Right cardiac atrium (tissue), 5 donors: ENCODE measurements at places on chromosomes 4 and X.

DNA sequence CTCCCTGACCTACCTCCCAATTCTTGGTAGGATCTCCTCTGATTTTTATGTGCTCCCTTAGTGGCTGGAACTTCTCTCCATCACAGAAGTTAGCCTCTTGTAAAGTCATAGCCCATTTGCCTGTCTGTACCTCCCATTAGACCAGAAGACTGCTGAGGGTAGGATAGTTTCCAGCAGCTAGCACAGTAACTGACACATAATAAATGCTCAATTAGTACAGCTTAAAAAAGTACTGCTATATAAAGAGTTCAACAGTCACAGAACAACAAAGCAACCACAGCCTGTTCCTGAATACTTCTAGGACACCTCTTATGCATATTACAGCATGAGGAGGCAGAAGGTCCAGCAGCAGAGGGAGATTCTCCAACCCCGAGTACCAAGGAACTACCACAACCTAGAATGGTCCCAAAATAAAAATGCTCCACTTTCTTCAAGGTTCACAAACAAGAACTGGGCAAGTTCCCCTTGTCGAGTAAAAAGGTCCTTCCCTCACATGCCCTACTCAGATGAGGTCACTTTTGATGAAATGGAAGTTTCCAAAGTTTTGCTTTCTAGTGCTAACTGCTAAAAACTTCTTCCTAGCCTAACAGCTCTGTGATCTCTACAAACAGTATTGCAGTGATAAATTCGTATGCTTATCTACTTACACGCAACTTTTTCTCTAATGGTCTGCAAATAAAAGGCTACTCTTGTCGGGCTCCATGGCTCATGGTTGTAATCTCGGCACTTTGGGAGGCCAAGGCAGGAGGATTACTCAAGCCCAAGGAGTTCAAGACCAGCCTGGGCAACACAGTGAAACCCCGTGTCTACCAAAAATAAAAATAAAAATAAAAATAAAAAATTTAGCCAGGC is 12.8 kb downstream of the MECP2 start:
- no peak for DNase-seq

- peak; percentile 38 for DNase-seq
Measured at GRCh38 chr4:87101543-87102199, 118.7 kb downstream of the KLHL8 start.

DNA sequence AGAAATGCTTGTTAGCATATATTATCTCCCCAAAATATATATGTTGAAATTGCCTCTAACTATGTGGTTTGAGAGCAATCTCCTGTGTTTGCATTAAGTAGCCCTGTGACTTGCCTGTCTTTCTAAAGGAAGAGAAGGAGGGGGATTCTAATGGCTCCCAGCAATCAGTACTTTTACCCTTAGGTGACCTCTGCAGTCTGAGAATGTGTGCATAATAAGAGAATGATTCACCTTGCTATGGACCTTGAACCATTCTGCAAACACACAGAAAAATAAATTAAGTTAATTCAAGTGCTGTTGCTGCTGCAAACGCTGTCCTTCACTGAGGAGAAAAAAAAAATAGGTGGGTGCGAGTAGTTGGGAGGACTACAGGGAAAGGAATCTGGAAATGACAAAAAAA is 322.2 kb downstream of the IQCM start:
- DNase-seq, result no peak

GRCh38 chrX:32592786-32593185 is 618.6 kb downstream of the DMD start:
- no peak for DNase-seq

- no peak for DNase-seq
Measured at GRCh38 chrX:45710081-45710801, 509.6 kb upstream of the DIPK2B start.

GRCh38 chr4:24369507-24370029 is 214.8 kb downstream of the DHX15 start:
- no peak for DNase-seq

GRCh38 chrX:11365426-11365825 is 72.2 kb downstream of the AMELX start:
- no peak for DNase-seq

- peak; percentile 93 for DNase-seq
Measured at GRCh38 chr4:128386761-128387599, 99.4 kb upstream of the PGRMC2 start.

GRCh38 chrX:118116713-118117550 is at the start of gene KLHL13:
Gene KLHL13 (minus strand): TSS chrX:118116810. CDS start chrX:118028473, 88,337 bp downstream.
- peak; percentile 68 for DNase-seq

DNA sequence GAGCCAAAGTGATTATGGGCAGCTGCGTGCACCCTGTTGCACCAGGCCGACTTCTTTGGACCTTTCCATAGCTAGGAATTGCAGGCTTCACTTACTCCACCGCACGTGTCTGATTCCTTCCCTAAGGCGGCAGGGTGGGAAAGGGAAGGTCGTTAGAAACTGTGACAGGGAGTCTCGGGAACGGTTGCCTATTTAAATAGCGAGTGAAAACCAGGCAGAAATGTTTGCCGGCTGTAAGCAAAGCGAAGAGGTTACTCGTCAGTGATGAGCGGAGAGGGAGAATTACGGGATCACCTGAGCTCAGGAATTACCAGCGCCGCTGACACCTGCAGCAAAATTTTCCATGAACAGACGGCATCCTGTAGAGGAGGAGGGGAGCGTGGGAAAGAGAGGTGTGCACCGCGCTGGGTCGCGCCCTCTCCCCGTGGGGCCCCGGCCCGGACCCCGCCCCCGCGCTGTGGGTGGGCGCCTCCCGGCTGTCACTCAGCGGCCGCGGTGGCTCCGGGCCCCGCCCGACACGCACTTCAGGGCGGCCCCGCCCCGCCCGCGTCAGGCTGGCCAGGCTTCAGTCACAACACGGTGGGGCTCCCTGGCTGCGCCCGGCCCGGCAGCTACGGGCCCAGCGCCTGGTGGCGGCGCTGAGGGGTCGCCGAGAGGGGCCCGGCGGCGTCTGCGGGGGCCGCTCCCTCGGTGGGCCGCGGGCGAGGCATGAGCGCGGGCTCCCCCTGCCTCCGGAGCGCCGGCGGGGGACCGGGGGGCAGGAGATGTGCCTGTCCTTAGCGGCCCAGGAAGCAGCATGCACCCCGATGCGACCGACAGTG is at the start of gene SNX25:
SNX25 (plus strand) TSS at position 568 of the 821 bp plus-strand sequence; CDS start at position 797, 229 bp downstream.
- peak; percentile 96 for DNase-seq

GRCh38 chr4:161813889-161814288 is 349.9 kb downstream of the FSTL5 start:
- no peak for DNase-seq

- no peak for DNase-seq
Measured at GRCh38 chrX:73944563-73944908, 359.4 kb upstream of the ZCCHC13 start.

GRCh38 chr4:184263910-184264732 is 46.4 kb upstream of the ENPP6 start:
- peak; percentile 97 for DNase-seq

- no peak for DNase-seq
Measured at GRCh38 chr4:101763576-101763975, 27.0 kb upstream of the BANK1 start.

- no peak for DNase-seq
Measured at GRCh38 chr4:42225286-42225685, 72.8 kb upstream of the BEND4 start.

- DNase-seq, result no peak
Measured at GRCh38 chrX:13482746-13483541, 86.5 kb upstream of the EGFL6 start.

DNA sequence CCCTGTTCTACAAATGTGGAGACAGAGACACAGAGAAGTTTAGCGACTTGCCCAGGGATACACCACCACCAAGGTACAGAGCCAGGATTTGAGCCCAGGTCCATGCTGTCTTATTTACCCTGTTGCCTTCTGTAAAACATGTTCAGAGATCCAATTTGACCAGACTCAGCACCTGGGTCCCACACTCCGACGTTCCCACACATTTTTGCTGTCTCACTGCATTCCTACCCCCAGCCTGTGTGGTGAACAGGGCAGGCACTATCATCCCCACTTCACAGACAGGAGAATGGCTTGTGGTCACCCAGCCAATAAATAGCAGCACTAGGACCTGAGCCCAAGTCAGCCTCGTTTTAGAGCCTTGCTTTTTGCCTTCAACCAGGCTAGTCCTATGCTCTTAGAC is 102.8 kb downstream of the PJA1 start:
- no peak for DNase-seq

DNA sequence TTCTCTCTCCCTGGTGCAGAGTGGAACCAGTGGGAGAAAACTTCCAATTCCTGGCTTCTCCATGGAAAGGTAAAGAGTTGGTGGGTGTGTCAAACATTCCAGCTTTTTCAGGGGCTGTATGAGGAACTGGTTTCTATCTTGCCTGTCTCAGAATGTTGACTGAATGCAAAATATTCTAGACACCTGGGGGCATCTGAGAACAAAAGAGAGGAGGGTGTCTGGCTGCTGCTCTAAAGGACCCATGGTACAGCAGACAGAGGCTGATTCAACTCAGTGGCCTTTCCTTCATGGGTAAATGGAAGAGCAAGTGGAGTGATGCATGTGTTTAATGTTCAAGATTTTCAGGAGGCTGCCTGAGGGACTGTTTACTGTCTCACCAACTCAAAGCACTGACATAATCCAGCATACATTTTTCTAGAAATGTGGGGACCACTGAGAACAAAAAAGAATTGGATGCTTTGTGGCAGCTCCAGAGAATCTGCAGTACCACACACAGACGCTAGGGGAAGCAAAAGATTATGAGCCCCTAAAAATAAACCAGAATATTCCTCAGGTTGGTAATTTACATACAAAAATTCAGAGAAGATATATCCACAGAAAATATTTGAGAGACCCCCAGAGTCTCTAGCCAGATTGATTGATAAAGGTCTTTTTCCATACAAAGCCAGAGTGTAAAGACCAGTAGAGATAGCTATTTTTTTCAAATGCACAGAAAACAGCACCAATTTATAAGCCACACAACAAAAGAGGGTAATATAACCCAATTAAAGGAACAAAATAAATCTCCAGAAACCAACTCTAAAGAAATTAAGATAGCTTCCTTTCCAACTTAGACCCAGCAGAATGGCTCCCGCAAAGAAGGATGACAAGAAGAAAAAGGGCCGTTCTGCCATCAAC is 48.0 kb upstream of the STARD8 start:
- DNase-seq, result no peak

DNA sequence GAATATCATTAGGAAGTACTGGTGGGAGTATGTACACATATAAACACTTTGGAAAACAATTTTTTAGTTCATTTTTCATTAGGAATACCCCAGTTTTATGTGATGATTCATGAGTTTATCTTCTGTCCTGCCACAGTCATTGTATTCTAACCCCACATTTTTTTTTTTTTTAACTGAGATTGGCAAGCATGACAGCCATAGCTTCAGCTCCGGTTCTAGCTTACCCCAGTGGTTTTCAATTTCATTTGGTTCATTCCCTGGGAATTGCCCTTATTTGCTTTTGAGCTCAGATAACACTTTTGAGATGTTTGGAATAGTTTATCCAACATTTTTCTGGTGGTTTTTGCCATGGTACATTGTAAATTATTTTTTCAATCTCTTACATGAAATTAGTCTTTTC is 21.0 kb upstream of the FMR1 start:
- no peak for DNase-seq

DNA sequence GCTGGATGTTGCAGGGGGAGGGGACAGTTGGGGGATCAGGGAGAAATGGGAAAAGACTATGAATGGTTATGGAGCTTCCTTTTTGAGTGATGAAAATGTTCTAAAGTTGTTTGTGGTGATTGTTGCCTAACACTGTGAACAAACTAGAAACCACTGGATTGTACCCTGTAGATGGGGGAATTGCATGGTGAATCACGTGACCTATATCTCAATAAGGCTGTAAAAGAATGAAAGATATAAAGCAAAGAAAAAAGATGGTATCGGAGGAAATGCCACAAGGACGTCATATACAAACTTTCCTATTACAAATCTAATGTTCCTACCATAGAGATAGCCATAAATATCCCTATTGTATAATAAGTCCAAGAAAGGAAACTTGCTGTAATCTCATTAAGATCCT is 20.6 kb upstream of the CT55 start:
- DNase-seq, result no peak

GRCh38 chrX:70359458-70359857 is 63.7 kb upstream of the GDPD2 start:
- DNase-seq, result no peak

DNA sequence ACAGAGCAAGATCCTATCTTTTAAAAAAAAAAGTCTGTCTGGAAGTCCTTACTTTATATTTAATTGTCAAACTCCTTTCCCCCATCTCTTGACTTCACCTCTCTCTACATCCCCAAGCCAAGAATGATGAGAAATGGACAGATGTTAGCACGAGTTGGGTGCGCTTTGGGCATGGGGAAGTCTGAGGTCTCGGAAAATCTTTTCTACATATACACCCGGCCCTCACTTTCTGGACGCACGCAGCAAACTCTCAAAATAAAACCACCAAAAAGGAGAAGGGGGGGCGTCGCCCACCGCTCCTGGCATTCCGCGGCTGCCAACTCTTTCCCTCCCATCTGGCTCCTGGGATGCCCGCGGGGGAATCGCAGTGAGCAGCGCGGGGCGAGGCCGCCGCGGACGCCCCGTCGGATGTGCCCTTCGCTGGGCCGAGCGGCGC is 756 bp downstream of the IGFBP7 start:
- DNase-seq, result no peak

GRCh38 chr4:54144661-54145171 is 44.8 kb downstream of the GSX2 start:
- DNase-seq, result no peak

- DNase-seq, result peak; percentile 64
Measured at GRCh38 chr4:123244137-123244536, 152.5 kb upstream of the SPRY1 start.

DNA sequence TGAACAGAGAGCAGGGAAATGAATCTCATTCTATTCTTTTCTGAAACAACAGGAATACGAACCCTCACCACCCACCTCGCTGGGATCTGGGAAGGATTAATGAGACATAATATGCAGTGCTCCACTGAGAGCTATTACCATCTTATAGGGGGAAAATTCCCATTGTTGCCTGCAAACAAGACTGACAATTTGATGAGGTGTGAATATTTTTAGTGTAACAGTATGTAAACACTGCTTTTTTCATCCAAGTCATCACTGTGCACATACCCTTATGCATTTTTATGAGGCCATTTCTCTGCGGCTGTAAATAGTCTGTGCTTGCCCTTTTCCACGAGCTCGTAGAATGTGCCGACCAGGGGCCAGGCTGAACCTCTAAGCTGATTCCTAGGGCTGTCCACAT is 285.6 kb upstream of the CPEB2 start:
- DNase-seq, result no peak

- peak; percentile 63 for DNase-seq
Measured at GRCh38 chr4:90127706-90128345, 632 bp downstream of the CCSER1 start.

DNA sequence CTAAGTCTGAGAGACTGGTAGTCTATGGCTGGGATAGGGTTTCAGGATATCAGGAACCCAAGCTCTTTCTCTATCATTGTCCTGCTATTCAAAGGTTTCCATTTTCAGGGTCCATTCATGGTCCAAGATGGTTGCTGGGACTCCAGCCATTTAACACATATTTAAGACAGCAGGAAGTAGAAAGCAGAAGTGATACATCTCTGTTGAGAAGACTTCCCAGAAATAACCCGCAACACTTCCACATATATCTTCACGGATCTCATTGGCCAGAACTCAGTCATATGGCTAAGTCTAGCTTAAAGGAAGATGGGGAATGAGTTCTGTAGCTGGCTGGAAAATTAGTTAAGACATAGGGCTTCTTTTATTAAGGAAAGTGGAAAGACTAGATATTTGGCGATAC is 23.8 kb downstream of the CTSO start:
- no peak for DNase-seq

- no peak for DNase-seq
Measured at GRCh38 chr4:7649741-7650531, 215.2 kb upstream of the PSAPL1 start.
